Gastrocnemius medialis (tissue), 4 donors: ENCODE measurements at places on chromosomes 4 and X.

GRCh38 chr4:177729681-177730080 lies 287.4 kb upstream of the AGA start:
- no peak for DNase-seq

GRCh38 chr4:142700531-142700930 lies 145.6 kb downstream of the INPP4B start:
- no peak for DNase-seq

DNA sequence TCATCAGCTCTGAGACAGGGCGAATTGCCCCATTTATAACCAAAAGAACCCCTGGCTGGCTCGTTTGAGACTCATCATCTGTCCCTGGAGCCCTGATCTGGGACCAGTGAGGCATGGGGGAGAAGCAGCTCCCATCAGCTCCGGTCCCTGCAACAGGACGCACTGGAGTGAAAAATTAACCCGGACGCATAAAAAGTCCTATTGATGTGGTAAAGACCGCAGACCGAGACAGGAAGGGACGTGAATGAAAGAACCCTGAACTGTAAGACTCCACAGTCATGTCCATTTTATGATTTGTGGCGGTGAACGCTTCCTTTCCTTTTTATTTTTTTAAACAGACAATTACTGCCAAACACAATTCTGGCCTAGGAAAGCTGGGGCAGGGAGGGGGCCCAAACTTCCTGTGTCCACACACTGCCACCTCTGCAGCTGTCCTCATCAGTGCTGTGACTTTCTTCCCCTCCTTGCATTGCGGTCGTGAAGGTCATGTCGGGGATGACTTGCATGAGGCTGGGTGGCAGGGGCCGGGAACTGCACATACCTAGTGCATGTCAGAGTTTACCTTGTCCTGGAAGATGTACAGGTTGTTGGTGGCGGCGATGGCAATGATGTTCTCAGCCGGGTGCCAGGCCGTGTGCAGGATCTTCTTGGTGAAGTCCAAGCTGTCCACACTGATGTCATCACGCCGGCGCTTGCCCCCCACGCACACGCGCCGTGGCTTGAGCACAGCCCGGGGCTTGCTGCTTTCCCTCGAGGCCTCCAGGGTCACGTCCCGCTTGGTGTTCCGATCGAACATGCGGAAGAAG lies 53.3 kb downstream of the WFS1 start:
- DNase-seq = no peak

DNA sequence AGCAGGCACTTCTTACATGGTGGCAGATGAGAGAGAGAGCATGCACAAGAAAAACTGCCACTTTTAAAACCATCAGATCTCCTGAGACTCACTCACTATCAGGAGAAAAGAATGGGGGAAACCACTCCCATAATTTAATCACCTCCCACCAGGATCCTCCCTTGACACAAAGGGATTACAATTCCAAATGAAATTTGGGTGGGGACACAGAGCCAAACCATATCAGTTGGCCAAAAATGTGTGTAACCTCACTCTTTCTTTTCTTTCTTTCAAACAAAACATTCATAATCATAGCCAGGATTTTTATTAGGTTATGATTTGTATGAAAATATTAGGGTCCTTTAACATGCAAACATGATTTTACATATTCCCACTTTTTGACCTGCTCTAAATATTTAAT lies 222.1 kb downstream of the PCDH18 start:
- no peak for DNase-seq

DNA sequence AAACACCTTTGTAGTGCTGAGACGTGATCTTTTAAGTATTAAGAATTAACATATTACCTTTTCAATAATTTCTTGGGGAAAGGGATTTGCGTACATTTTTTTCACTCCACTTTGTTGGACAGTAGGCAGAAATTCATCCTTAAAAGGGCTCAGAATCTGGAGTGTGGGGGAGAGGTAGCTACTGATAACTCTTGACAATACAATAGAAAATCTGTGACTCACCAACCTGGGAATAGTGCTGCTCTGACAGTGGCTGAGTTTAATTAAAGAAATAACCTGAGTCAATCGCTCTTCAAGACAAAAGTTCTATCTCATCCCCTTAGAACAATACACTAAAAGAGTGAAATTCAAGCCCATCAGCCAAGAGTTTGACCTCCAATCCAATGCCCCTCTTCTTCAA lies 60.2 kb downstream of the SLC9A7 start:
- no peak for DNase-seq

GRCh38 chrX:110519906-110520452 lies 161.3 kb downstream of the RTL9 start:
- DNase-seq = no peak

DNA sequence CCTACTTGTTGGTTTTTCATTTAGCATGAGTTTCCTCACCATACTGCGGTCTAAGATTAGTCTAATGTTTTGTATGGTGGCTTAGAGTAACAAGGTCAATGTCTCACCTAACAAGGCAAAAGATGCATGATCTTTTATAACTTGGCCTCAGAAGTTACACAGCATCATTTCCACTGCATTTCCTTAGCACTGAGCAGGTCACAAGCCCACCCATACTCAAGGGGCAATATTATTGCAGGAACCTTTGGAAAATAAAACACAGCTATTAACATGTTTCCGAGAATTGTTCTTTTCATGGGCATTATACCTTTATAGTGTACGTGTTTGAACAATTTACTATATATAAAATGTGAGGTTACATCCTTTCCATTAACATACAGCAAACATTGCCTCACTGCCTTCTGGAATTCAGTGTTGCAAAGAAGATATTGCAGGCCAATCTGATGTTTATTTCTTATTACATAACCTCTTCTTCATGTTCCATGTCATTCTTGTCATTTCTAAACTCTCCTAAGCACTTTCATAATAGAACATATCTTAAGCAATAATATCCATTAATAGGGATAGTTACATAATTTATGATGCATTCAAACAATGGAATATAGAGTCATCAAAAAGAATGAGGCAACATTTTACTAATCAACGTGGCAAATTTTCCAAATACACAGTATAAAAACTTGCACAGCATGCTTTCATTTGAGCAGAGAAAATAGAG lies 153.8 kb downstream of the AREG start:
- no peak for DNase-seq

GRCh38 chr4:21001490-21001889 lies 301.2 kb downstream of the PACRGL start:
- DNase-seq = no peak

DNA sequence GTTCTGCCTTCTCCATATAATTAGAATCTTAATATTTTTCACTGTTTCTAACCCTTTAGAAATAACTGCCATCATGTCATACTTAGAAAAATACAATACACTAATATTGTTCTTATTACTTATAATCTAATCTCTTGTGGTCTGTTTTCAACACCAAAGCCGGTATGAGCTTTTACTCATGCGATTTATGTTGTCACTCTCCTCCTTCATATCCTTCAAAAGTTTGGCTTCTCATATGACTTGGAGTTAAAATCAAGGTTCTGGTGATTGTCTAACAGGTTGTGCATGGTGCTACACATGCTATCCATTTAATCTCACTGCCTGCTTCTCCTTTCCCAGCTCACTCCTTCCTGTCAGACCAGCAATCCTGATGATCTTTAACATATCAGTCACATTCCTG lies 1392.9 kb downstream of the ARAP2 start:
- DNase-seq = no peak

- no peak for DNase-seq
Measured at GRCh38 chrX:115268421-115268820, 21.1 kb upstream of the LUZP4 start.

DNA sequence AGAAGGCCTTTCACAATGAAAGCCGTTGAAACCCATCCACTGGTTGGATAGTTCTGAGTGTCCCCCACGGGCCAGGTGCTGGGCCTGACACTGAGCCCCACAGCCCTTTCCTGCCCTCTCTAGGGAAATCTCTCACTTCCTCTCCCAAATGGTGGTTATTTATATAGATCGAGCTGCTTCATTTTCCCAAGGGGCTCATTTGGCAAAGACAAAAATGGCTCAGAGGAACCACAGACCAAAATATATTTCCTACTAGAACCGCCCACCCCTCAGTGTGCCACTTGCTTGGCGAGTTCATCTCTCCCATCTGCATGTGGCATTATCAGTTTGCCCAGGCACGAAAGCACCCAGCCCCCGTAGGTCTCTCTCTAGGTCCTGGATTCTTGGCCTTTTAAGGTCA lies 53.3 kb upstream of the STIM2 start:
- no peak for DNase-seq

DNA sequence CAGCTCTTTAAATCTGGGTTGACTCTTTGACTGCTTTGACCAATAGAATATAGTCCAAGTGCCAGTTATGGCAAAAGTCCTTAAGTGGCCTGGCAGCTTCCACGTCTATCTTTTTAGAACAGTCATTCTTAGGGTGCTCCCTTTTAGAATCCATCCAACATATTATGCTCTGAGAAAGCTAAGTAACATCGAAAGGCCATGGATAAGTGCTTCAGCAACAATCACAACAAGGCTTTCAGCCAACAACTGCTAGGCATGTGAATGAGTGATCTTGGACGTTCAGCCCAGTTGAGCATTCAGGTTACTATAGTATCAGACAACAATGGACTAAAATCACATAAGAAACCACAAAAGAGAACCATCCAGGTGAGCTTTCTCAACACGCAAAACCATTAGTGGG lies 818.7 kb downstream of the DMD start:
- no peak for DNase-seq

DNA sequence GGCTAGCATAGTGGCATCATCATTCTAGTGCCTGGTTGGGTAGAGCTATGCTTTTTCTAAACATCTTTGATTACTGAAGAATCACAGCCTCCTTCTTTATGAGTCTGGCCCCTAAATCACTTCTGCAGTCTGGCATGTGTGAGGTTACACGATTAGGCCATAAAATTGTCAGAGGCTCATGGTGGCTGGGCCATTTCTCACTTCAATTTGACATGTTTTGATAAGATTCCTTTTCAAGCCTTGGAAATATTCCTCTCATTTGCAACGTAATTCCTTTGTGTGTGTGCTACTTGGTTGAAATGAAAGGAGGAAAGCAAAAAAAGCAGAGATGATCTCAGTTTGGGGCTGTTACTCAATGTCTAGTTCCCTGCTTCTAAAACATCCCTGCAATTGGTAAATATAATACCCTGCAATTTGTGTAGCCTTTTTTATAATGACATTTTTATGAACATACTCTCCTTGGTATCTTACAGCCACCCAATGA lies 6.2 kb downstream of the CCKAR start:
- no peak for DNase-seq
